ENCODE measurements at places on chromosomes 5 and 9.

DNA sequence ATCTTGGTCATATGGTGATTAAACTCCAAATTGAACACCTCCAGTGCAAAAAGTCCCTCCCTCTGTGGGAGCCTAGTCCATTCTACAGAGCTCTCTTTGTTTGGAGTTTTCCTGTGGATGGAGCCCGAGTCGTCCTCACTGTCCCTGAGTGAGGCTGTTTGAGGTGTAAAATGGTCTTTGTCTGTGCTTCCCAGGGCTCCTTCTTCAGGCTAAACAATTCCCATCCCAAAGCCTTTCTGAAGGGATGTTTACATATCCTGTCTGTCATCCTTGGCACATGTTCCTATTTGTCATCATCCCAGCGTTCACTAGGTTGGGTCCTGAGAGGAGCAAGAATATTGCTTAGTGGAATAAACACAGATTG, 68.9 kb downstream of the COL27A1 start:
- no peak for DNase-seq

GRCh38 chr5:142777099-142777498, 6.9 kb downstream of the ARHGAP26 start:
- DNase-seq, result no peak

- no peak for DNase-seq
These were observed 129.4 kb downstream of the LPAR1 start for GRCh38 chr9:110908894-110909293.

DNA sequence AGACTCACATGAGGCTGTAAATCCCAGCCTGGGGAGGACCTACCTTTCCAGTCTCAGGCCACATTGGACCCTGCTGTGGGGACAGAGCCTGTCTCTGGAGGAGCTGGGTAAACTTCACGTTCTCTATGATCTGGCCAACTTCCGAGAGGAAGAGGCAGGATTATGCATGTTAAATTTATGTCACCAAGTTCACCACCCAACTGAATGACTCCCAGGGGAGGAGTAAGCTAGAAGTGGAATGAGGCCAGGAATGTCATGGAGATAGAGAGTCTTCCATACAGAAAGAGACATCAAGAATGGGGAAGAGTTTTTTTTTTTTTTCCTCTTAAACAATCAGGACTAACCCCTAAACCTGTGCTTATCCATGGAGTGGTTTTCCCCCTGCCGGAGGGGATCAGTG, 90.3 kb upstream of the PALM2AKAP2 start:
- no peak for DNase-seq

DNA sequence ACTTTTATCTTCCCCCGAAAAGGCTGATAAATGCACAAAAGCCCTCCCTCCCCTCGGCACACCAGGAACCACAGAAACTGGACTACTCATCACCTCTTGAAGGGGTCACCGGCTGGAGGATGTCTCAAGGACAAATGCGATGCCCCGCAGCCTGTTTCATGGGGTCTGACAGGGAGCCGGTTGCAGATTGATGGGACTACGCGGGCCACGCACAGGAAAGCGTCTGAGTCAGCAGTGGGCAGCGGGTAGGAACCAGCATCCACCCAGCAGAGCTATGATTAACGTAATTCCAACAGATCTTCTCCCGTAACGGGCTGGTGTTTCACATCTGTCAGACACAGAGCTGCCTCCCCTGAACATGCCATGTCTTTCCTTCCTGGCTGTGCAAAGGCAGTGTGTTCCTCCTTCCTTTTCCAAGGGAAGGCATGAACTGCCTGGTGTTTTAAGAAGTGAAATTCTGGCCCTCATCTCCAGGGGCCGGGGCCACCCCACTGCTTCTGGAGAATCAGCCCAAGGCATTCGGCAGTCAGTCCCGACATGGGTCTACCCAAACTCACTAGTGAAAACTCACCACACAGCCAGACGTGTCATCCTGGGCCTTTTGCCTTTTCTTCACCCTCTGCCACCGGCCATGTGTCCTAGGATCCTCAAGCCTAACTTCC, 144.4 kb upstream of the PHYKPL start:
- no peak for DNase-seq

DNA sequence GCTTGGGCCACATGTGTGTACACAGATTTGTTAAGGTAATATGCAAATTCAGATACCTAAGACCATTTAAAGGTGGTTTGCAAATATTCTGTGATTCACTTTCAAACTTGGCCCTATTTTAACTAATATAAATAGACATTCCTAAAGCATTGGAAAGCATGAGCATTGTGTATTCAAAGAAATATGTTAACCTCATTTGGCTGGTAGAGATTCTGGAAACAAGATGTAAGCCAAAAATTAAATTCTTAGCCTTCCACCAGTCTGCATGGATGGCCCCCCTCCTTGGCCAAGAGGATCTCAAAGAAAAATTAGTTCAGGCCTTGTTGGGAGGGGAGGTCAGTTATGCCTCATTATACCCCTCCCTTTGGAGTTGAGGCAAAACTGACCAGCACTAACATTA, 38.7 kb upstream of the C6 start:
- no peak for DNase-seq

DNA sequence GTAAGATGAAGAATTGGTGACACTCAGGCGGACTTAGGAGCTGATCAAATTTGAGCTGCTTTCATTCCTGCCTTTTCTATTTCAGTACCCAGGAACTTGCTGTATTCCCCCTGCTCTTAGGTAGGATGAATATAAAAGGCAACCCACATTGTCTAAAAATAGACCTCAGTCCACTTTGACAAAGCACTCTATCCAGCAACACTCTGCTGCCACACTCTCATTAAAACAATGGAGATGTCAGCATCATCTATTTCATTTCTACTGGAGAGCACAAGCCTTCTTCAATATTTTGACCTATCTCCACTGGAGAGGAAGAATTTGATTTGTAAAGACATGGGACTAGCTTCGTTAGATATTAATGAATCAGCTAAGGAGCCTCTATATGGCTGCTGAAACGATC, 468.4 kb downstream of the PTPRD start:
- no peak for DNase-seq

GRCh38 chr5:42808888-42809611, 2.6 kb downstream of the SELENOP start:
- no peak for DNase-seq

- no peak for DNase-seq
These were observed 166.1 kb downstream of the ZSWIM6 start for GRCh38 chr5:61498121-61498520.

GRCh38 chr5:61319388-61320146, 12.5 kb upstream of the ZSWIM6 start:
- no peak for DNase-seq

- DNase-seq, result no peak
These were observed 60.0 kb downstream of the C9orf50 start for GRCh38 chr9:129560881-129561306.

- DNase-seq, result no peak
These were observed 56.9 kb downstream of the ANKRD55 start for GRCh38 chr5:56176155-56176798.

- no peak for DNase-seq
These were observed 251.1 kb upstream of the TUT7 start for GRCh38 chr9:86605303-86605702.

- DNase-seq, result no peak
These were observed at the start of gene PPP2R2B for GRCh38 chr5:146878476-146879172. Gene PPP2R2B (minus strand): TSS chr5:146878757.

GRCh38 chr5:121982893-121983285, 21.1 kb downstream of the SRFBP1 start:
- no peak for DNase-seq

GRCh38 chr5:55036477-55036876, 12.4 kb downstream of the GZMK start:
- no peak for DNase-seq

DNA sequence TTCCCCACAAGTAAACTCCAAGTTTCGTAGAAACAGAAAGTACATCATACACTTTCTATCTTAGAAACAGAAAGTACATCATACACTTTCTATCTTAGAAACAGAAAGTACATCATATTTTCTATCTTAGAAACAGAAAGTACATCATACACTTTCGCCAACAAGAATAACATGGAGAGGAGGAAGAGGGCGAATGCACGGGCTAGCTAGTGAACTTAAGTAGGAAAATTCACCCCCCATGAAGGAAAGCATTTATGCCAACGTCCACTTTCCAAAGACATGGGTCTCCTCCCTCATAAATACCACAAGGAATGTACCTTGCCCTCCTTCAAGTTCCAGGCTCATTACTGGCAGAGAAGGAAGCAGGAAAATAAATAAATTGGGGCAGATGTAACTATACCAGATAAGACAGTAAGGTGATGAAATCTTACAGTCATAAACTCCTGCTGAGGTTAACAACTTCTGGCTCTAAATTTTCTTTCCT, 64.7 kb downstream of the FRMD3 start:
- no peak for DNase-seq

DNA sequence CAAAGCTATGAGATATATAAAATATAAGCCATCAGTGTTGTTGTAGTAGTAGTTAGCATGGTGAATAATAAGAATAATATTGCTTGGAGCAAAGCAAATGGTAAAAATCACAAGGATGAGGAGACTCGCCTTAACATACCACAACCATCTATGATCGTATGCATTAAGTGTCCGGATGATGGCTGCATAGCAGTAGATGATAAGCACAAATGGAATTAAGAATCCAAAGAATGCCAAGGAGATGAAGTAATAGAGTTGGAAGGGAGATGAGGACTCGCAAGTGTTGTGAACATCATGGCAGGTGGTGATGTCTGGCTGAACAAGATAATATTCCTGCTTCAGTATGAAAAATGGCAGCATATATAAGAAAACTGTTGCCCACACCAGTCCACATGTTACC, 5.5 kb downstream of the F2RL2 start:
- no peak for DNase-seq

GRCh38 chr5:111163000-111163399, 61.2 kb upstream of the CAMK4 start:
- DNase-seq, result no peak

GRCh38 chr9:119853126-119853525, 483.9 kb upstream of the BRINP1 start:
- no peak for DNase-seq

DNA sequence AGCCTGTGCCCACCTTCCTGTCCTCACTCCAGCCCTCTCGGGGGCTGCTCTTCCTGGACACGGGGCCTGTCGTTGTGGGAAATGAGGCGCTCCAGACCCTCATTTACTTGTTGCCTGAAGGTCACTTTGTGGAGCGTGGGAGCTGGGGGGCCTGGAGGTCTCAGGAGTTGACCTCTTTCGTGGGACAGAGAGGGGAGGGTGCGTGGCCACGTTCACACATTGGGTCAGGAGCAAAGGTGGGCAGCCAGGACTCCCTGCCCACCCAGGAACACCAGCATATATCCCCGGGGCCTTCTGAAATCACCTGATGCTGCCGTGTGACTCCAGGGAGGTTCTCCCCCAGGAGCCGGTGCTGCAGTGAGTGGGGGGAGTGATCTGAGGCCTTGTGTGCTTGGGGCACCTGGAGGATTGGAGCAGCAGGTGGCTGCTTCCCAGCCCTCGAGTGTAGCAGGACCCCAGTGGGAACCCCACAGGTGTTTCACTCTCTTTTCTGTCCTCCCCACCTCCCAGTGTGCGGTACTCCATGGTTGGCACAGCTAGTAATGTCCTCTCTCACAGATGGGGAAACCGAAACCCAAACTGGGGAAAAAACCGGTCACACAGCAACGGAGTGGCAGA, 20.3 kb downstream of the NCS1 start:
- no peak for DNase-seq
